Fibroblast of lung (primary cell): ENCODE measurements at places on chromosomes 16 and 17. TPM values are rescaled to one million over a fixed set of nuclear protein-coding genes. Genes with fewer than 3 reads are reported as not detected.
A peak's percentile ranks its signal among the peaks of the same experiment; 100 is the strongest.

TNFRSF17 gene
- not detected in 2 replicates for polyA plus RNA-seq

DNA sequence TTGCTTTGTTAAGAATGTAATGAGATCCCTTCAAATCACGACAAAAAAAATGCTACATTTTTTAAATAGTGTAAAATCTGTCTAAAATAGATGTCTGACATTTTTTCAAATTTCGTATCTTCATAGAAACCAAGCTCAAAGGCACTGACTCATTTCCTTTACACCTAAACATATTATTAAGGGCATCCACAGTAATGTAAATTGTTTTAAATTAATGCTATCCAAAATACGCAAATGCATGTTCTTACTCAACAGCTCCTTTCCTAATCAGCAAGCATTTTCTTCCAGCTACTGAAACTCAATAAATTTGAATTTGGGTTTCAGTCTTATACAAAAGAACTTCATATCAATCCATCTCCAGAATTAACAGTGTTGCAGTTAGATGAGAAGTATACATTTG is 4.3 kb downstream of the C16orf87 start:
- DNase-seq: peak; percentile 43

- DNase-seq: no peak
Observed at GRCh38 chr16:87252269-87252970, 64.8 kb downstream of the C16orf95 start.

GRCh38 chr17:59234631-59235030 is 14.3 kb downstream of the GDPD1 start:
- DNase-seq: no peak

- DNase-seq: peak; percentile 84
Observed at GRCh38 chr17:30363715-30364202, 15.0 kb upstream of the CPD start.

GRCh38 chr16:68643227-68643626 is 1.9 kb upstream of the CDH3 start:
- DNase-seq: no peak

DNA sequence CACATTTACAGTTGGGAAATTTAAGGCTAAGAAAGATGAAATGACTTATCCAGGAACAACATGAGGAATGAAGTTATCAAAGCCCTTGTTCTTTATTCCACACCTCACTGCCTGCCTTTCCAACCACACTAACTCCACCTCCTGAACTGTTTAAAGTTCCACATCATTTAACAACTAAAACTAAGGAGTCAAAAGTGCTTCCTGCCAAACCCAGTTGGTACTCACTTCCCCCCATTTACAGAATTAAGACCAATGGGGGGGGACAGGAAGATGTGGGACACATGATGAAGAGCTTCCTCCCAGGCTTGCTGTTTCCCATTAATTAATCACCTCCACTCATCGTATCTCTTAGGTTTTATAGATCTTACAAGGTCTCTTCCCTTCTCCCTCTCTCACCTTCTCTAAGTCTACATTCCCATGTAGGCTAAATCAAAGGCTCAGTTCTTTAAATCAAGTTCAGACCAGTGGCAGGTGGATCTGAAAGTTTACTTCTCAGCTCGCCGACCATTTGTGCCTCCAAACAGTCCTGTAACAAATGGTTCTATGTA is 19.2 kb upstream of the TMEM101 start:
- DNase-seq: no peak

DNA sequence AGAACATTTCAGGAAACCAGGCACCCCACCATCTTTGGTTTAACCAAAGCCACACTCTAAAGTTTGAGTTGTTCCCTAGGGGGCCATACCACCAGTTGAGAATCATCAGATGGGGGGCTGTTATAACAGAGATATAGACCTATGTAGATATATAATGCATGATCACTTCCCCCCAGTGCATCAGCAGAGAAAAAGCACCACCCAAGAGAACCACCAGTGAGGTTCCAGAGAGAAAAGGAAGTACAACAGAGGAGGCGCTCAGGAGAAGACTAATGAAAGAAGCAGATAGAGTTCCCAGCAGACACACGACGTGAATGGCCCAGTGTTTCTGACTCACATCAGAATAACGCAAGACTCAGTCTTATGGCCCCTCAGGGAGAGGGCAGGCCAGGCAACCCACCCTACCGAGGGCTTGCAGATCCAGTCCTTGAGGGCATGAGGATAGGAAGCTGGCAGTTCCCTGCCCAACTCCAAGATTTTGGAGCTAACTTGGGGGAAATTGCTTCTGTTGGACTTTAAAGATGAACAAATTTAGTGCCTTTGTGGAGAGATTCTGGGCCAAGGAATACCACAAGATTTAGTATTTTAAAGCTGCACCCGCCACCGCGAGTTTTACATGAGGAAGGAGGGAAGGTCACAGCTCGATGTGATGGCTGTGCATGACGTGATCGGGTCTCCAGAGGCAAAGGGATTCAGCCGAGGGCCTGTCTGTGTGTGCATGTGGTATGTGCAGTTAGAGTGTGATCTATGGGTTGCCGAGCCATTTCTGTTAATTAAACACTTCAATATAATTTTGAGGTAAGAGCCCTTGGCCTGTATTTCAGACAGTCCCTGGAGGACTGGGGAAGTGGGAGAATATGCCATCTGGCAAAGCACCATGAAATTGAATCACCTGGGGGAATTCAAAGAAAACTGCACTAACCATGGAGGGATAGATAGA is 53.1 kb downstream of the AIPL1 start:
- DNase-seq: no peak
